ENCODE measurements at places on chromosomes 12 and 14.
A peak's percentile ranks its signal among the peaks of the same experiment; 100 is the strongest.

GRCh38 chr12:63129927-63130326, 21.1 kb downstream of the AVPR1A start:
- no peak for DNase-seq

DNA sequence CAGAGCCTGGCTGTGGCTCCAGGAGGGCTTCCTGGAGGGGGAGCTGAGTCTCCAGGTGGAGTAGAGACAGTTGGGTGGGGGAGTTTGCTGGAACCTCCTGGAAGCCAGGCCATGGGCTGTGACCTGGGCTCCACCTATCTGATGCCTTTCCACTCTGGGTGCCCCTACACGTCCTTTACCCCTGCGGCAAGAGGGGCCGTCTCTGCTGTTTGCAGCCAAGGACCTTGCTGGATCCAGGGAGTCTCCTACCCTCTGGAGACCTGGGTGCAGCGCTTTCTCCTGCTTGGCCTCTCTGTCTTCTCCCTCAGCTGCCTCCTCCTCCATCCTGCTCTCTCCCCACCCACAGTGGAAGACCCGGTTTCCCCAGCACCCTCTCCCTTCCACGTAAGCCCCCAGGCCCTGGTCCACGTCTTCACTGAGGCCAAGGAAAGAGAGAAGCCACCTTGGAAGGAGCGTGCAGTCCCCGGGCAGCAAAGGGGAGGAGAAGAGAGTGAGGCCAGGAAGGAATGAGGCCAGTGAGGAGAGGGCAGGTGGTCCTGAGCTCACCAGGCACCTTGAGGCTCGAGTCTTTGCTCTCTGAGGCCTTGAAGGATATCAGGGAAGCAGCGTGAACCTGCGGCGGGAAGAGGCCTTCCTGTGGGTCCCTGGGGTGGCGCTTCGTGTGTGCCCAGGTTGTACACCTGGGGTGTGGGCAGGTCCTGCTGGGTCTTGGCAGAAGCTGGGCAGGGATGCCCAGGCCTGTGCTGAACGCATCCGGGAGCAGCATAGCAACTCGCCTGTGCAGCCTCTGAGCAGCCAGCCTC, 294.3 kb upstream of the RTL1 start:
- no peak for DNase-seq

DNA sequence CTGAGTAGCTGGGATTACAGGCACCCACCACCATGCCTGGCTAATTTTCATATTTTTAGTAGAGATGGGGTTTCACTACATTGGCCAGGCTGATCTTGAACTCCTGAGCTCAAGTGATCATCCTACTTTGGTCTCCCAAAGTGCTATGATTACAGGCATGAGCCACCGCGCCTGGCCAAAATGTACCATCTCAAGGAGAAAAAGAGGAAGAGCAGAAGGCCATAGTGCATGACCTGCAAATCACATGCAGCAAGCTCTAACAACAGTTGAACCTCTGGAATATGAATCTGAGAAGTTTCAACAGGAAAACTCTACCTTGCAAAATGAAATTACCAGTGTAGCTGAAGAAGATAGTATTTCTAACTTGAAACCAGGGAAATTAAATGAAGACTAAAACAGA, 17.1 kb upstream of the SERPINA1 start:
- no peak for DNase-seq

GRCh38 chr14:104542871-104543830, 36.4 kb upstream of the C14orf180 start:
- DNase-seq = no peak

- no peak for DNase-seq
These were observed 2.9 kb upstream of the CLMN start for GRCh38 chr14:95322651-95323050.

DNA sequence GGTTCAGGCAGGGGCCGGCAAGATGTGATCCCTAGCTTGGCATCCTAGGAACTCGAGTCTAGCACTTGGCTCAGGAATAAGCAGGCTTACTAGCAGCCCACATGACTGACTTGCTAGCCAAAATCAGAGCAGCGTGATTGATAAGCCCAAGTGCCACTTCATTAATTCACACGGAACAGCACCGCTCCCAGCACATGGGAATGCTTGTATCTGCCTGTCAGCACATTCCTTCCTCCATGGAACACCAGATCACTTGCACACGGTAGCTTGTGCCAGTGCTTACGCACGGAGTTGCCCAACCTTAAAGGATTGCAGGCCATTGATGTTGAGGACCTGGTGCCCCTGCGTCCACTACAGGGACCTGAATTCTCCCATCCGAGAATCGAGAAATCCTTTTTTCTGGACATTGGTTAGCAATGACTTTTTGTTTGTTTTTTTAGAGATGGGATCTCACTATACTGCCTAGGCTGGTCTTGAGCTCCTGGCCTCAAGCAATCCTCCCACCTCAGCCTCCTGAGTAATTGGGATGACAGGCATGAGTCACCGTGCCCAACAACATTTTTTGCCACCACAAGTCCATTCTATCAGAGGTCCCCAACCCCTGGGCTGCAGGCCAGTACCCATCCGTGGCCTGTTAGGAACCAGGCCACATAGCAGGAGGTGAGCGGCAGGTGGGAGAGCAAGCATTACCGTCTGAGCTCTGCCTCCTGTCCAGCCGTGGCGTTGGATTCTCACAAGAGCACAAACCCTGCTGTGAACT, 30.6 kb upstream of the TSPAN9 start:
- DNase-seq = no peak

GRCh38 chr12:28017126-28017872, 44.8 kb upstream of the PTHLH start:
- DNase-seq = peak; percentile 29

- no peak for DNase-seq
These were observed 10.6 kb downstream of the FICD start for GRCh38 chr12:108525681-108526080.

- peak; percentile 59 for DNase-seq
These were observed 48.6 kb upstream of the TMEM233 start for GRCh38 chr12:119544765-119545625.

DNA sequence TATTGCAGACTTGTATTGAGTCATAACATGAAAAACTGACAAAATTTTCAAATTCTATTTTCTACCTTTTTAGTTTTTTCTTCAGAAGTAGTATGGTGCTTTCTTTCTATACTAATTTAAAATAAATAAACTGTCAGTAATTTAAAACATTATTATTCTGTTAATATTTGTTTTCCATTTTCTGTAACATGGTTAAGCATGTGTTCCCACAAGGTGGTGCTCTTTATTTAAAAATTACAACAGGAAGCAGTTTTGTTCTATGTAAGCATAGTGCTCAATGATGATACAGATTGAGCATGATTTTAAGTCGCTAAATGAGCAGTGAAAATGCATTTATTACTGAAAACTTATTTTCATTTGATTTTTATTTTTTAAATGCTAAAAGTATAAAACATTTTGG, 114.6 kb downstream of the PPFIA2 start:
- DNase-seq = peak; percentile 61

- DNase-seq = no peak
These were observed 28.7 kb downstream of the COX8C start for GRCh38 chr14:93375673-93376156.

- DNase-seq = no peak
These were observed 8.5 kb downstream of the CCDC85C start for GRCh38 chr14:99595524-99595923.

- peak; percentile 15 for DNase-seq
These were observed 244.9 kb upstream of the RGS6 start for GRCh38 chr14:71687166-71687831.

GRCh38 chr14:29926701-29927375, 809 bp downstream of the PRKD1 start:
- peak; percentile 89 for DNase-seq

GRCh38 chr12:75086091-75087038, 123.3 kb downstream of the KCNC2 start:
- DNase-seq = peak; percentile 91

DNA sequence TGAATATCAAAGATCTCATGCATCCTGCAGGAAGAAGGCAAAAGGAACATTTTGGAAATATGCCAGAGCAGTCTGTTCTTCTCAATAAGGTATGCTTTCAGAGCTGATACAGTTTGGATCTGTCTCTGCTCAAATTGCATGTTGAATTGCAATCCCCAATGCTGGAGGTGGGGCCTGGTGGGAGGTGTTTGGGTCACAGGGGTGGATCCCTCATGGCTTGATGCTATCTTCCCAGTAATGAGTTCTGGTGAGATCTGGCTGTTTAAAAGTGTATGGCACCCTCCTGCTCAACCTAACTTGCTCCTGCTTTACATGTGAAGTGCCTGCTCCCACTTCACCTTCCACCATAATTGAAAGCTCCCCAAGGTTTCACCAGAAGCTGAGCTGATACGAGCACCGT, 76.6 kb downstream of the RIN3 start:
- no peak for DNase-seq

DNA sequence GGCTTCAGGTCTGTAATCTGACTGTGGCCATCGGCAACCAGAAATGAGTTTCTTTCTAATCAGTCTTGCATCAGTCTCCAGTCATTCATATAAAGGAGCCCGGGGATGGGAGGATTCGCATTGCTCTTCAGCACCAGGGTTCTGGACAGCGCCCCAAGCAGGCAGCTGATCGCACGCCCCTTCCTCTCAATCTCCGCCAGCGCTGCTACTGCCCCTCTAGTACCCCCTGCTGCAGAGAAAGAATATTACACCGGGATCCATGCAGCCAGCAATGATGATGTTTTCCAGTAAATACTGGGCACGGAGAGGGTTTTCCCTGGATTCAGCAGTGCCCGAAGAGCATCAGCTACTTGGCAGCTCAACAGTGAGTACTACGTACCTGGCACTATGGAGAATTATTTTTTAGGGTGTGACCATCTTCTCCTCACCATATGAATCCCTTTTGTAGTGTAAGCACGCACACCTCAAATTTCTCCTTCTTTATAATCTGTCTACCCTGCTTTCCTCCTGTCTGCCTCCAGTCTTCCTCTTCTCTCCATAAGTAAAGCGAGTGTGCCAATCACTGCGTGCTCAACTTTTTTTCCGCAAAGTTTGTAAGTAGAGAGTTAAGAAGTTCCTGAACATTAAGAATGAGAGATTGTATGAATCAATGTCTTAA, at the start of gene TPH2:
Gene TPH2, plus strand, starts transcription at position 118 of the 658 bp plus-strand sequence. Its CDS starts 142 bp downstream, at position 260.
- peak; percentile 62 for DNase-seq

GRCh38 chr12:43816168-43816567, 10.1 kb upstream of the TWF1 start:
- DNase-seq = no peak

GRCh38 chr12:84117190-84117589, 795.4 kb downstream of the SLC6A15 start:
- no peak for DNase-seq

DNA sequence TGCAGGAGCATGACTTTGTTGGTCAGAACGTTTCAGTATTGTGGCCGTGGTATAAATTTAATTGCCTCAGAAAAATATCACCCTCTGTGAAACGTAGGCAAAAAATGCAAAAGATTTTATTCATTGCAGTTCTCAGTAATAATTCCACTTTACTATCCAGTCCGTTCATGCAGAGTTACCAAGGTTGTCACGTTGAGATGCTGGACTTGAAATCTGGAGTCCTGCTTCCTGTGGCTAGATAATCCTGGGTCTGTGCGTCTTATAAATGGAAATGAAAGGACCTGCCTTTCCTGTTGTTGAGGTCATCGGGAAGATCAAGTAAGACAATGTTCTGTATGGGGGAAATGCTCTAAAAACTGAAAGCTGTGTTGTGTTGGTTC, 1.3 kb upstream of the AVPR1A start:
- DNase-seq = no peak

DNA sequence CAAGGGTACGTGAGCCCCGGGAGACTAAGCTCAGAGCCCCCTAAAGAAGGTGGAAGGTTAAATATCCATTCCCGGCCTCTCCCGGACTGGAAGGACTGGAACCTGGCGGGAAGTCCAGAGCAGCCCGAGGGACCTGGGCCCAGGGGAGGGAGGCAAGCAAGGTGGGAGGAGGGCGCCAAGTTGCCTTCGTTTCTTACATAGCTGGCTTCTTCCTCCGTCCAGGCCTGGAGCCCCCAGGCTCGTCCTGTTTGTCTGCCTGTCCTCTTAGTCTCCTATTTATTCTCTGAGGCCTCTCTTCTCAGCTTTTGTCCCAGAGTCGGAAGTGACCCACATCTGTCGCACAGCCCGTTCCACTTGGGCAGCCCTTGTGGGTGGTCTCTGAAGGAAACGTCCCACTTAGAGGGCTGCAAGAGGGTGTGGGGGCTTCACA, 745 bp downstream of the PCK2 start:
- DNase-seq = no peak

- DNase-seq = no peak
These were observed 8.2 kb upstream of the ATG101 start for GRCh38 chr12:52061470-52062166.

- DNase-seq = no peak
These were observed 8.7 kb upstream of the C1RL start for GRCh38 chr12:7117670-7118069.

DNA sequence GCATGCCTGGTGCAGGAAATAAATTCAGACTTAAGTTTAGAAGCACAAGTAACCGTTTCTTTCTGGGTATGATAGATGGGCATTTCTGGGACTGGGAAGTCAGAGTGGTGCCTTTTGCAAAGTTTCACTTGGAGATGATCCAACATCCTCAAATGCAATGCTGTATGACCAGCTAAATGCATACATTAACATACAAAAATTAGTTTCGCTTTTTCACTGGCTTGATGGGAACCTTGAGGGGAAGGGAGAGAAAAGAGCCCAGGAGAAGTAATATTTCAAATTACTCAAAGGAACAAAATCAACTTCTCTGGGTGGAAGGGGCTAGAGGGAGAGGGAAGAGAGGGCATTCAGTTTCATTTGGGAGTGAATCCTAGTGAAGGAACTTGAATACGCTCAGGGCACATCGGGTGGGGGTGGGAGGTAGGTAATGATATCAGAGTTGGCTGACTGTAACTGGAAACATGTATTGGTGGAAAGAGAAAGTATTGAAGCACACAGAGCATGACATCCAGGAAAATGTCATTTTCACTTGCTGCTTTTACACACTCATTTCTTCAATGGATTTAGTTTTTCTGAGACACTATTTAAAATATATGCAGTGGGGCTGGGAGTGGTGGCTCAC, 175.5 kb downstream of the PTPRO start:
- no peak for DNase-seq

DNA sequence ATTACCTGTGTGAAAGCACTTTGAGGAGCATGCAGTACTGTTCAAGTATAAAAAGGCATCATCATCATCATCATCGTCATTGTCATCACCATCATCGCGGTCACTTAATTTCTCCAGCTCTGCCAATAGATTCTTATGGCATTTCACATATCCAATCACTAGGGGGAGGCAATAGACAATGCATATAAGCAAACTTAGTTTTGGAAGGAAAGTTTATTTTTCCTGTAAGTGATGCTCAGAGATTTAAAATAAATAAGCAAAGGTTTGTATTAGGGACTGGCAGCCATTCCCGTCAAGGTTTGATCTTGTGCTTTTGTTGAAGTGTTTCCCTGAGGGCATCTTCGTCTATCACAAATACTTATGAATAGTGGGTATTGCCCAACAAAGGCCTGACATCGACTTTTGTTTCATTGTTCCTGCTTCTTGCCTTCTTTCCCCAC, 127.4 kb downstream of the KTN1 start:
- DNase-seq = no peak
